Progenitor cell of endocrine pancreas (in vitro differentiated cells): ENCODE measurements at places on chromosomes 1 and 21. TPM values are rescaled to one million over a fixed set of nuclear protein-coding genes. Genes with fewer than 3 reads are reported as not detected.

The RGS1 gene
- total RNA-seq: 0.26 and 0.42 TPM in 2 replicates

- no peak for DNase-seq
Measured at GRCh38 chr1:2533365-2533764, 3.3 kb upstream of the HES5 start.

GRCh38 chr1:172112576-172112975 is 271.3 kb downstream of the DNM3 start:
- DNase-seq: no peak

DNA sequence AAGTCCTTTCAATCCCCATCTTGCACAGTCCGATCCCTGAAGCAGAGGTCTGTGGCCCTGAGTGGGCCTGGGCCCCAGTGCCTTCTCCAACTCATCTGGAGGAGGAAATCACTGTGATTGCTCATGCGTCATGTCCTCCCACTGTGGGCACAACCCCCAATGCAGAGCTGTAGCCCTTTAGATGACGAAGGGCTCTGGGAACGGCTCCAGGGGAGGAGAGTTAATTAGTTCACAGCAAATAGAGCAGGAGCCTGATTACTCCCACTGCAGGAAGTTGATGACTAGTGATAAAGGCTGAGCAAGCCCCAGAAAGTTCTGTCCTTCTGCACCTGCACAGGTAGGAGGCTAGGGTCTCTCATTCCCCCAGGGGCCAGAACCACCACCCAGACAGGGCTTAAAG is 111.5 kb downstream of the CCDC185 start:
- DNase-seq: no peak

GRCh38 chr1:220685879-220686278 is 4.3 kb upstream of the C1orf115 start:
- no peak for DNase-seq
